ENCODE measurements at places on chromosomes 2 and 18.

GRCh38 chr2:77268626-77269025 lies 253.6 kb downstream of the LRRTM4 start:
- DNase-seq = no peak

DNA sequence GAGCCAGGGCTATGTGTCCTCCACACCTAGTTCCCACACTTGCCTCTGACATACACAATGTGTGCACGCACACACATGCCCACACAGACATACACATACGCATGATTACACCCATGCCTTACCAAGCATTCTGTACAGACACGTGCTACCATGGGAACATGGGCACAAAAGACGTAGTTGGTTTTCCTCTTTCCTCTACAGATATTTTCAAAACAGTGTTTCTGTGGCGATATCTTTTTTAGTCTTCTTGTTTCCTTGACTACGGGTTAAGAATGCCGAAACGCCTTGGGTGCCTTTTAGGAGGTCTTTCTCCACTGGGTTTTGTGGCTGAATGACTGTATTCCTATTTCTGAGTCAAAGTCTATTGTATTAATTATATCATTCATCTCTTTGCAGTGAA lies 75.5 kb upstream of the SPTBN1 start:
- no peak for DNase-seq

GRCh38 chr18:70397259-70397925 lies 108.5 kb downstream of the SOCS6 start:
- no peak for DNase-seq

- no peak for DNase-seq
Observed at GRCh38 chr2:173831312-173832229, 133.6 kb downstream of the SP3 start.

DNA sequence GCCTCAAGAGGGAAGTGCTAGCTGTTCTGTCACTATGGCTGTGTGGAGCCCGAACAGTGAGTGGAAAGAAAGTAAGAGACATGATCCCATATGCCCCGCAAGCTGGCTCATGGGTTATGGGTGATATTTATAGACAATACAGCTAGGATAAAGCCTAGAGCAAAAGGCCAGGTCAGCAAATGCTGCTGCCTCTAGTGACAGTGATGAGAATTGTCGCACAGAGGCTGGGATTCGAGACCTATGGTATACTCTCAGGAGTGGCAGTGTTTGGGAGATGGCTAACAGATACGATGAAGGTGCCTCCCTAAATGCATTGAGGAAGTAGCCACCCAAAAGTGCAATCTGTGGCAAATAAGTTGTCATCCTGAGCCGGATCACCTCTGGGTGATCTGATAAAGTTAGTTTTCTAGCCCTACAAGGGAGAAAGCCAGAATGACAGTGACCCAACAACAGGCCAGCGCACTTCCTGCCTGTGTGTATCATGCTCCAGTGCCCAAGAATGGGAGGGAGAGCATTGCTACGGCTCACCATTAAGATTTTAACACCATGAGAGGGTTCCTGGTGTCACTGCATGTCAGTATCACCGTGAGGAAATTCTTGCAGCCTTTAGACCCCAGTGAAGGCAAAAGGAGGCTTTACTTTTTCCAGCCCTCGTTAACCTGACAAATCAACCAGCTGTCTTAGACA lies 92.2 kb upstream of the TGFA start:
- no peak for DNase-seq

DNA sequence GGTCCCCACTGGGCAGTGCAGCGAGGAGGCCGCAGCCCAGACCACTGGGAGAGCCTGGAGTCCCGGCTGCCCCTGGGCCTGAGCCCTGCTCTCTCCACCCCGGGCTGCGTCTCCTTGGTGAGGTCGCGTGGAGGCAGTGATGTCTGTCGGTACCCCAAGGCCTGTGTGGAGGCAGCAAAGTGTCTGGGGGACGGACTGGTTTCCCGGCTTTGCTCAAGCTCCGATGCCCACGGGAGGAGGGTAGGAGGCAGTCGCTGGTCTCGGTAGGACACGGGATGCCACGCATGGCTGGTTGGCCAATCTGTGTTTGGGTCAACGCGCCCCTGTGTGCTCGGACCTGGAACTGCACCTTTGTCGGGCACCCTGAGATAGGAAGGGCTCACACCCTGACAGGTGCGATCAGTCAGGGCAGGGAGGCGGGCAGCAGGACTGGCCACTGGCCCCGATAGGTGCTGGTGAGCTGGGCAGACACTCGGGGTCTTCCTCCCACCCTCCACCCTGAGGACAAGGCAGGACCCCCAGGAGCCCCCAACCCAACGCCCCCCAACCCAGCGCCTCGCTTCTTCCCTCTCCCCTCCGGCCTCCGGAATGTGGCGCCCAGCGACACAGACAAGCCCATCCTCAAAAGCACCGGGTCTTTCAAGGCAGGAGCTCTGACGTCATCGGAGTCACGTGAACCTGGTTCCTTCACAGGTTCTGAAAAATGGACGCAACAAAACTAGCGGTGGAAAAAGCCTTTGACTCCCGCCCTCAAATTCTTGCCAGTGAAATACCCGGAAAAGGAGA lies 288.6 kb downstream of the NDUFA10 start:
- no peak for DNase-seq

GRCh38 chr2:241906826-241907570 lies 37.5 kb downstream of the RTP5 start:
- DNase-seq = no peak

DNA sequence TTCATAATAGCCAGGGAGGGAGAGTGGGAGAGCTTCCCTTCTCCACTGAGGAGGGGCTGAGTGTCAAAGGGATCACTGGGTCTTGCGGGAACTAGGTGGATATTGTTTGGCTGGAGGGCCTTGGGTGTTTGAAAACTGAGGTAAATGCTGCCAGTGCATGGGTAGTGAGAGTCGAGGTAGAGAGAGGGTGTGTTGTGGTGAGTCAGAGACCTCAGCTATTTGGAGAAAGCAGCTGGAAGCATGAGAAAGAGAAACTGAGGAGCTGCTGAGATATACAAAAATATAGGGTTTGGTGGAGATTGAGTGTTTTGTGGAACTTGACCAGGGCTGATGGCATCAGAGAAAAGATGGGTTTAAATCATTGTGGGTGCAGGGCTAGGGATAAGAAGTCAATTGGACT lies 127.0 kb upstream of the CCDC195 start:
- DNase-seq = no peak

DNA sequence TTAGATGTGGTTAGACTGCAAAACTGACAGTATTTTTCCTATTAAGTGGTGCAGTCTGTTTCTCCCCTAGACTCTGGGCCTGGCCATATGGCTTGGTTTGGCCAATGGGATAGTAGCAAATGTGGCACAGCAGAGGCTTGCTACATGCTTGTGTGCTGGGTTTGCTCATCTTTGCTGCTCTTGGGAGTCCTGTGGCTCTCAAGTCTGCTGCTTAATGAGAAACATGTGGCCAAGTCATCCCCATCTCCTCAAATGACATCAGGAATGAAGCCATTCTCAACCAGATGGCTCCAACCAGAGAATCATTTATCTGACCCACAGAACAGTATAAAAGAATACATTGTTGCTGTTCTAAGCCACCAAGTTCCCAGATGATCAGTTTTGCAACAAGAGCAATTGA lies 57.1 kb upstream of the PAX3 start:
- DNase-seq = no peak
